ENCODE measurements at places on chromosomes 4 and X. TPM values are rescaled to one million over a fixed set of nuclear protein-coding genes. Genes with fewer than 3 reads are reported as not detected.

GRCh38 chr4:147570616-147571015 lies 46.6 kb upstream of the TMEM184C start:
- peak; percentile 53 for DNase-seq

- DNase-seq, result no peak
Observed at GRCh38 chrX:48753708-48754228, 7.8 kb upstream of the GLOD5 start.

DNA sequence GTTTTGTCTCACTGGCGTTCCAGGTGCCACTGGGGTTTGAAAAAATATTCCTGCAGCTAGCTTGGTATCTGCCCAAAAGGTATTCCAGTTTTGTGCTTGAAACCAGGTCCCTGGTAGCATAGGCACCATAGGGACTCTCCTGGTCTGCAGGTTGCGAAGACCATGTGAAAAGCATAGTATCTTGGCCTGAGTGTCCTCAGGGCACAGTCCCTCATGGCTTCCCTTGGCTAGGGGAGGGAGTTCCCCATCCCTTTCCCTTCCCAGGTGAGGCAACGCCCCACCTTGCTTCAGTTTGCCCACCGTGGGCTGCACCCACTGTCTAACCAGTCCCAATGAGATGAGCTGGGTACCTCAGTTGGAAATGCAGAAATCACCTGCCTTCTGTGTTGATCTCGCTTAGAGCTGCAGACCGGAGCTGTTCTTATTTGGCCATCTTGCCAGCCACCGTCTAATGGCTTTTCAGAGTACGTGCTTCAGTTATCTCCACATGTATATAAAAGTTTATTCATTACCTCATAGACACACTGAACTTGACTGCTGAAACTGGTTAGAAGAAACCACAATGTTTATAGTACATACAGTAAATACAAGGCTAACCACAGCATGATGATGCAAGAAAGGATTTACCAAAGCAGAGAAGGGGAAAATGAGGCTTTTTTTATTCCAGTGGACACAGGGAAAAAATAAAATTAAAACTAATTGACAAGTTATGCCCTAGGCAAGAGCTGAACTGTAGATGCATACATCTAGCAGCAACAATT lies 10.6 kb downstream of the PBDC1 start:
- no peak for DNase-seq

The ZDHHC15 gene
- polyA plus RNA-seq, result 3.8 TPM

The GLUD2 gene
- 3.9 TPM for polyA plus RNA-seq
